ENCODE measurements at places on chromosomes 5 and 9. TPM values are rescaled to one million over a fixed set of nuclear protein-coding genes. Genes with fewer than 3 reads are reported as not detected.

TRMO gene
- 16.9 TPM for total RNA-seq

S1PR3 gene
- total RNA-seq = 0.07 TPM

GFI1B gene
- not detected for total RNA-seq

MARCOL gene
- not detected for total RNA-seq

SREK1 gene
- total RNA-seq = 76.2 TPM

RNF183 gene
- not detected for total RNA-seq

ABHD17B gene
- total RNA-seq = 11.1 TPM

NR4A3 gene
- 19.2 TPM for total RNA-seq

MRRF gene
- 65.7 TPM for total RNA-seq

REXO4 gene
- total RNA-seq = 20.6 TPM

AHRR gene
- total RNA-seq = 38.3 TPM

STX17 gene
- 27.9 TPM for total RNA-seq

CEL gene
- total RNA-seq = 9.3 TPM

WDR55 gene
- total RNA-seq = 36.3 TPM

MLLT3 gene
- total RNA-seq = 54.6 TPM

PTPN3 gene
- total RNA-seq = 0.99 TPM

TSSK1B gene
- total RNA-seq = not detected

PFN3 gene
- total RNA-seq = not detected

CCL27 gene
- 0.64 TPM for total RNA-seq

MED22 gene
- 27.7 TPM for total RNA-seq

Data from activated naive CD4-positive, alpha-beta T cell treated with anti-CD3 and anti-CD28 coated beads, Interleukin-2, amount 50 U/mL, for 72 hours (primary cell).